ENCODE measurements at places on chromosomes 5 and 9.

DNA sequence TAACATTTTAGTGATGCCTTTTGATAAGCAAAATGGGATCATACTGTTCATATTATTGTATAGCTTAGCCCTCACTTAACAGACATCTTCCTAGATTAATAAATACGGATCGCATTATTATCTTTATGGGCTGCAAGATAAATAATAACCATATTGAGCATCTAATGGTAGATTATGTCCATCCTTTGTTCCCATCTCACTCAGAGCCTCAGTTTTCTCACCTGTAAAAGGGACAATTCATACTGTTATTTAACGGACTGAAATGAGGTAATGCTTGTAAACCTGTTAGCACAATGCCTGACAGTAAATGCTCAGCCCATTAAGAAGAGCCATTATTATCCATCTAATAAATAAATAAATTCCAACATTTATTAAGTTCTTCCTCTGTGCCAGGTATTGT is 3.0 kb upstream of the RPL26L1 start:
- DNase-seq = no peak

DNA sequence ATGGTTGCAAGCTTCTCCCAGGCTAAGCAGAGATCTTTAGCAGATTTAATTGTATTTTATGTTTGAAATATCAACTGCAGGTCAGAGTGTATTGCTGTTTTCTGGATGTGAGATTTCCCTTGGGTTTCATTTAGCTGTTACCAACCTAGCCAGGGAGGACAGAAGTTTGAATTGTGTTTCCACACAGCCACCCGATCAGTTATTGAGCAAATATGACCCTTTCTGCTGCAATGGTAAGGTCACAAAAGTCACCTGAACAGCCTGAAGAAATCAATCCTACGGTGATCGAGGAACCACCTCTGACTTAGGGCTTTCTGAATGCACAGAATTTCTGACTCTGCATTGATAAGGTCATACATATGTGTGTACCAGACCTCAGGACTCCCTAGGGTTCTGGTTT is 419.9 kb downstream of the MAN2A1 start:
- no peak for DNase-seq

- no peak for DNase-seq
Measured at GRCh38 chr5:9251379-9251980, 294.4 kb downstream of the SEMA5A start.

GRCh38 chr5:123549256-123549904 is 37.4 kb downstream of the CSNK1G3 start:
- DNase-seq = peak; percentile 67

GRCh38 chr5:159393854-159394274 is 63.6 kb upstream of the IL12B start:
- no peak for DNase-seq

DNA sequence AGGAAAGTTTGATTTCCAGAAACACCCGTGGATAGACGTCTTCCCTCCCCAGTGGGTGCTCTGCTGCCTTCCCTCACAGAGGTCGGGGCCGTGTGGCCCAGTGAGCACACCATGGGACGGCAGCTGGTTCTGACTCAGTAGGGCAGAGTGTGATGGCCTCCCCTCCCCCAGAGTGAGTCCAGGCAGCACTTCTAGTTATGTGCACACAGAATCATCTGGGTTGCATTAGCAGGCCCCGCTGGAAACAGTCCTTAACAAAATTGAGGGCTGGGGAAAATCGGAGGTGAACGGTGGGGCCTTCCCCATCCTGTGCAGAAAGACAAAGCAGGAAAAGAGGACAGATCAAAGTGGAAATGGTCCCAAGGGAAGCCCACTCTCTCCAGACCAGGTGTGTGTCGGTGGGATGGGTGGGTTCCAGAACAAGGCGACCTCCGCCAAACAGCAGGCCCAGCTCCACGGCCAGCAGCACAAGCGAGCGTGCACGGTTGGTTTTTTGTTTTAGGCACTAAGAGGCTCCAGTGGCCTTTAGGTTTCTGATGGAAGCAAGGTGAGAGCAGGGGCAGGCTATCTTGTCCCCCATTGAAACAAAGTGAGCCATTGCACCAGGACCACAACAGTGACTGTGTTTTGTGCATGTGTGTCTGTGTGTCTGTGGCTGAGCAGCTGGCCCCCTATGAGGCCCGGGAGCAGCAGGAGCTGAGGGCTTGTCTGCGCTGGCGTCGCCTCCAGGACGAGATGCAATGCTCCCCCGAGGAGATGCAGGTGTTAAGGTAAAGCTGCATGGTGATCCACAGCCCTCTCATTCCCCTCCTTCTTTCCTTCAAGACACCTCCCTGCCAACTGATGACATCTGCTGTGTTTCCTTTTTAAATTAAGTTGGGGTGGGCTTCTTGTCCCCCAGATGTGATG is 201.5 kb downstream of the AOPEP start:
- DNase-seq = no peak

DNA sequence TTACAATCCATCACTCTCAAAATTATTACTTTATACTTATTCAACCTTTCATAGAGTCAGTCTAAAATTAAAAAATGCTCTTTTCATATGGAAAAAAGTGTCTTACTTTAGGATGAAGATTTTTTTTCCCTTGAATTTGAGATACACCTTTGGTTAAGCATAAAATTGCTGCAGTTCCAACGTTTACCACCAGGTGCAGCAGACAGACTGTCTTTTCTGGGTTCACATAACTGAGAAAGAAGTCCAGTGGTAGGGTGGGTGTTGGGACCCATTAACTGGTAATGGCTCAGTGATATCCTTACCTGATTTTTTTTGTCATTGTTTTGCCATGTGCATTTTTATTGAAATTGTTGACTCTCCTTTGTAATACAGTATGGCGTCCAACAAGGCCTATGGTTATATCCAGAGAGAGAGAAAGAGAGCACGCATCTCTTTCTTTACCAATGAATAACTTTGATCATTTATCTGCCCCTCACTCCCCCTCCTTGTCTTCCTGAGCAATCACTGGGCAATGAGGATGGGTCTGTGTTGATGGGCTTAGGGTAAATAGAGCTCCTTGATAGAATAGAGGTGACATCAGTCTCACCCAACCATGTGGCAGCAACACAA is 98.4 kb downstream of the FBXL7 start:
- no peak for DNase-seq

DNA sequence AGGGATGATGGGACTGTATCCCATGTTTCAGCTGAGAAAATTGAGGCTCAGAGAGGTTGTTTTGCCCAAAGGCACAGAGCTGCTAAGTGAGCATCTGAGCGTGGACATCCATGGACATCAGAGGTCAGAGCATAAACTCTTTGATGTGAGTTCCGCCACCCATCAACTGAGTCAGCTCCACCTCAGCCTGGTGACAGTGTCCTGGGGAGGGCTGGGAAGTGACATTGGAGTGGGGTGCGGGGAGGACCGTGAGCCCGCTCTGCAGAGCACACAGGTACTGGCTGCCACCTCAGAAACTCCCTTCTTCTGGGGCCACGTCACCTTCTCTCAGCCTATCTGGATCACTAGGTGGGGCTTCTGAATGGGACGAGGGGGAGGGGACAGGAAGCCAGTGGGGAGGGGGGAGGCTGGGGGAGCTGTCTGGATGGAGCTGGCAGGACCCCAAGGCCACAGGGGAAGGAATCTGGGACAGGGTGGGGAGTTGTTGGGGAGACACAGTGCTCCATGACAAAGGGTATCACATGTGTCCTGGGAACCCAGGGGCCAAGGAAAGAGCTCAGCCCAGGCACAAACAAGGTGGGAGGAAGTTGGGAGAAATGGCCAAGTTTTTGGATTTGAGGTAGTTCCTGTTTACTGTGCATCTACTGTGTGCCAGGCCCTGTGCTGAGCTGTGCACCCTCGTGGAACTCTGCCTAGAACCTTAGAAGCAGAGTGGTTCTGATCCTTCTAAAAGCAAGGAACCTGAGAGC is 2.5 kb downstream of the LAMC3 start:
- no peak for DNase-seq

GRCh38 chr9:128043467-128043868 is 23.7 kb downstream of the NAIF1 start:
- DNase-seq = no peak

GRCh38 chr5:39772307-39772706 is 347.5 kb upstream of the DAB2 start:
- no peak for DNase-seq

DNA sequence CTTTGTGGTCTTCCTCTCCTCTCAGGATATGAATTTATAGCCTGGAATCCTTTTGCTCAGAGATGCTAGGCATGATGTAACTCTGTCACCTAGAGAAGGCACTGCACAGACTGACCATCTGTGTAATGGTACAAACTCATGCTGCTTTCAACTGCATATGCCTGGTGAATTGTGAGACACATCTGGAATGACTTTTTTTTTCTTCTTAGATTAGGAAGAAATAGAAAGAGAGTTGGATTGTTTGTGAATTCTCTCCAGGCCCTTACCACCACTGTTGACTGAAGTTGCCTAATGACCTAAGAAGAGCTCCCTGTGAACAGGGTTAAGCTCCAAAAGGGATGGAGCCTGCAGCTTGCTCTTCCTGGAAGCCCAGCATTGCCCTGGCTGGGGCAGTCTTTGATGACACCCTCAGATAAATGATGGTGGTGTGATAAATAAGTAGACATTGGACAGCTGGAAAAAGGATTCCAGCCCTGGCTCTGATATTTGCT is 47.8 kb upstream of the TRIM32 start:
- no peak for DNase-seq

DNA sequence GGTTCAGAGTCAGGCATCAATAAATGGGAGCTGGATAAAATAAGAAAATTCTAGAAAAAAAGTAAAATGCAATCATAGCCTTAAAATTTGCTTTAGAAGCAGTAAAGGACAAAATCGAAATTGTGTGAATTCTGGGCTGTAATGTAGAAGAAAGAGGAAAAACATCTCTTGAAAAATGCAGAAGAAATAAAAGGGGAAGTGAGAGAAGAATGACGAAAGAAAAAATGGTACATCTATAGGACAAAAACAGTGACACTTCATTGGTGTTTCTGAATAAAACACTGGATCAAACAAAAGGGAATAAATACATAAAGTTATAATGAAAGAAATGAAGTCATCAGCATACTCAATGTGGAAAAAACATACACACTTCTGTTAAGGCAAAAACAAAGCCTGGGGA is 642.3 kb downstream of the ACTL7B start:
- DNase-seq = no peak

DNA sequence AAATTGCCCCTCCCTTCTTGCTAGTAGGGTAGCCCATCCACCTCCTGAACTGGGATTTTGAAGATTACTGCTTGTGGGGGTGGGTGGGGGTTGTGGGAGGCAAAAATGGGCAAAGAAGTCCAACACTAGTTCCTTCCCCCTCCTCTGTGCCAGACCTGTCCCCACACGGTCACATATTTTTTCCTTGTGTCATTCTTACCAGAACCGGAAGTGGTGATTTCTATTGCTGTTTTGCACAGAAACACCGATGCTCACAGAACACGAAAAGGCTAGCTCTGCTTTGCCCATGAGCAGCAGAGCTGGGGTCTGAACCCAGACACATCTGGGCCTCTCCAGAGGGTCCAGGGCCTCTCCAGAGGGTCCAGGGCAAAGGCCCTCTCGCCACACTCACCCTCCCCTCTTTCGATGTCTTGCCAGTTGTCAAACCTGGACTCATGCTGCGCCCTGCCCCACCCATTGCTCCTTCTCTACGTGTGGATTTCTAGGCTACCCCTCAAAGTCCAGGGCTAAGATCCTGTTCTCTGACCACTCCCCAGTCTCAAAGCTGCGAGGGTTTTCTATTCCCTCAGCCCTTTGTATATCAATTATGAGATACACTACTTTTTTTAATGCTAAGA is 264.4 kb upstream of the MSX2 start:
- no peak for DNase-seq

DNA sequence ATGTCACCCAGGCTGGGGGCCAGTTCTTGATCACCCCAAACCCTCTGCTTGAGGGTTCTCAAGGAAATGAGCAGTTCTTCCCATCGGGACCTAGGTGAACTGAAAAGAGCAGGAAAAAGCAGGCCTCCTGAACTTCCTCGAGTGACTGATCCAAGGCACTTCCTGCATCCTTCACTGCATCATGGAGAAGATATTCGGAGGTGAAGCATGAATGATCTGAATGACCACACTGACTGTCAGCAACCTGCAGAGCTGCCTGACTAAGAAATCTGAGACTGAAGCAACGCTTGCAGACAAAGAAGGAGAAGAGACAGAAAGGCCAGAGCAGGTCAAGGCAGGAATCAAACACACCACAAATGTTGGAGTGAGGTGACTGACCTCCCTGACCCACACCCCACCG is 420.2 kb downstream of the AGTPBP1 start:
- no peak for DNase-seq

GRCh38 chr5:354581-355378 is 33.3 kb downstream of the AHRR start:
- no peak for DNase-seq

DNA sequence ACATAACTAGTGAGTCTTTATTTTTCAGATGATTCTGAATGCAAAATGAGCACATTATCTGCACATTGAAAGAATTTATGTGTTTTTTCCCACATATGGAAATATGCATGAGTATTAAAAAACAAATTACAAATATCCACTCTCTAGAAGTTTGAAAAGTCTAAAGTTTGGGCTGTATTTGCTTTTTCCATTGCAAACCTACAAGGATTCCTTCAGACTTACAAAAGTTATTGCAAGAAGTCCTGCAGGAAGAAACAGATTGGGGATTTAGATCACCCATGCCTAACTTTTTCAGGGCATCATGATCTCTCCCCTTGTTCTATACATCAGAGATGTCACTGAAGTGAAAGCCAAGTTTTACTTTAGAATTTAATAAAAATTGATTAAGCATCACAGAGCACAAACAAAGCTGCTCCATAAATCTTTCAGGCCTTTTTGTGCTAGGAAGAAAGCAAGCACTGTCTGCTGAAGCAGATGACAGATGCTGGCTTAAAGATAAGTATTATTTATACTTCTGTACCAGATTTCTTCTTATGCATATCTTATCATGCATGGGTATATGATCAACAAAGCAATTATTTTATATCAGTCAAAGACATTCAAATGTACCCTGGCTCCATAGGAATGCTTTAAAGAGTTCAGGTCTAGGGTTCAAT is 71.7 kb downstream of the NFIB start:
- DNase-seq = no peak

DNA sequence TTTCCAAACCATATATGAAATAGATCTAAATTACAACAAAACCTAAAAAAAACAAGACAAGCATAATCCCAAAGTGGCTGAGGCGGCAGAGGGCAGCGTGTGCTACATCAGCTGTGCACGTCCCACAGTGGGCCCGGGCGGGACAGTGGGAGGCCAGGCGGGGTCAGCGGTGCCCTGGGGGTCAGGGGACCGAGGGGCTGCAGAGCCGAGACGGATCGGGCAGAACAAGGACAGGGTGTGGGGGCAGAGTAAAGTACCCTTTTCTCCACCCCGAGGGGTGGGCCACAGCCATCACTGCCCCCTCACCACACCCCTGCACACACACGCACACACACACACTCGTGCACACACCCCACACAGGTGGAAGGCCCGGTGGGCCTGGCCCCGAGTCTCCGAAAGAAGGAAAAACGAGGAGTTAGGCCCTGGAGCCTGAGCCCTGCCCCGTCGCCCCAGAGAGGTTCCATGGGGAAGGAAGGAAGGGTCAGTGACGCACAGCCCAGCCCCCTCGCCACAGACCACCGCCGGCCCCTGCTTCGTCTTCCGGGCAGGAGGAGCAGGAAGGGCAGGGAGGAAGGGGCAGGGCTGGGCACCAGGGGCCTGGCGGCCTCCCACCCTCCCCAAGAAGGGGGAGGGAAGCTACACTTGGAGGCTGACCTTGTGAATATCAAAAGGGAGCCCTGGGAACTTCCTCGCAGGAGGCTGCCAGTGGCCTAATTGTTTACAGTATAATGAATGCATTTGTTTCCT is 49.6 kb upstream of the UBAC1 start:
- no peak for DNase-seq

- DNase-seq = no peak
Measured at GRCh38 chr5:151490627-151491026, 43.2 kb downstream of the SLC36A1 start.

All from CD4-positive, alpha-beta T cell treated with Interleukin-6 at 100 ng/mL for 8 hours (primary cell).